ENCODE measurements at places on chromosomes 1 and 21. TPM values are rescaled to one million over a fixed set of nuclear protein-coding genes. Genes with fewer than 3 reads are reported as not detected.

DNA sequence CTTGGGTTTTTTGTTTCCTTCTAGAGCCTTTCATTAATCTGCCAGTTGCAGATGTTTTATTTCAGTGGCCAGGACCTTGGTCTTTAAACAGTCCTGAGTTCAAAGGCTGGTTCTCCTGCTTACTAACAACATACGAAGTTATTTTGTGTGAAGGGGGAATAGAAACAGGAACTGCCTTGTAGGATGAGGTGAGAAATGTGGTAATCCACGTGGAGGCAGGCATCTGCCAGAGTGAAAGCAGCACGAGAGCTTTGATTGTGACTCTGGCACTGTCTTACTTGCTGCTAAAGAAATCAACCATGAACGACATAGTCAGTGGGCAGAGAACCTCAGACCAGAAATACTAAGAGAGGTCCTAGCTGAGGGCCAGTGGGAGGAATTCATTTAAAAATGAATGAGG is 30.4 kb downstream of the TMEM63A start:
- H3K36me3 ChIP-seq: no peaks in the 10 kb centered on the region
- no peak overlapping the region for H3K27ac ChIP-seq
- H3K4me3 ChIP-seq: no peak overlapping the region

DNA sequence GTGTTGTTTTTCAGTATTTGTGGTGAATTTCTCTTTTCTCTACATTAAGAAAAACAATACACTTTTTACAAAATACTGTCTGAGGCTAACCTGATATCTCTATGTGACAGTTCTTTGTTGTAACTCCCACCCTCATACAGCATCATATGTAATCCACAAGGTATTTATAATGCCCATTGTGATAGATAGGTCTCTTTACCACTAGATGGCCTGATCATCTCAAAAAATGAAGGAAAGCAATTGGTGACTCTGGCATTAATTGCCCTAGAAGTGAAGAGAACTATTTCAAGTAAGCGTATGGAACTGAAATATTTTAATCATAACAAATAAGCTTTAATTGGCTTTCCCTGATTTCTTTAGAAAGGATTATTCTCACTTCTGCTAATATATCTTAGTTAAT is 36.2 kb upstream of the HFM1 start:
- H3K27ac ChIP-seq: no peak overlapping the region
- no peaks in the 10 kb centered on the region for H3K4me1 ChIP-seq
- H3K36me3 ChIP-seq: no peaks in the 10 kb centered on the region

Gene TCHHL1
- not detected for total RNA-seq

Gene LPGAT1
- 43.5 TPM for total RNA-seq

Gene IARS2
- 66.2 TPM for total RNA-seq

All from breast epithelium (tissue), 4 donors.